Right ventricle myocardium superior (tissue), 1 donor: ENCODE measurements at places on chromosomes 5 and 9. TPM values are rescaled to one million over a fixed set of nuclear protein-coding genes. Genes with fewer than 3 reads are reported as not detected.
A peak's percentile ranks its signal among the peaks of the same experiment; 100 is the strongest.

The SLC45A2 gene
- not detected for total RNA-seq

DNA sequence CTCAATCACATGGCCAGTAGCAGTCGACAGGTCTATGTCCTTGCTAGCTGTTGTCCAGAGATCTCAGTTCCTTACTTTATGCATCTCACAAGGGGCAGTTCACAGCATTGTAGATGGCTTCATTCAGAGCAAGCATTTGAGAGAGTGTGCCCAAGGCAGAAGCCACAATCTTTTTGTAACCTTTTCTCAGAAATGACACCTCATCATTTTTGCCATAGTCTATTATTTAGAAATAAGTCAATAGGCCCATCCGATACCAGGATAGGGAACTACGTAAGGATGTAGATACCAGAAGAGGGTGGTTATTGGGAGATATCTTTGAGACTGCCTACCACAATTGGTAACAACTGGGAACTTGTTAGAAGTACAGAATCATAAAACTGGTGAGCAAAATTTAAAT is 37.1 kb downstream of the LURAP1L start:
- no peak for DNase-seq

- no peak for DNase-seq
Measured at GRCh38 chr5:118963169-118963568, 25.2 kb downstream of the DTWD2 start.

DNA sequence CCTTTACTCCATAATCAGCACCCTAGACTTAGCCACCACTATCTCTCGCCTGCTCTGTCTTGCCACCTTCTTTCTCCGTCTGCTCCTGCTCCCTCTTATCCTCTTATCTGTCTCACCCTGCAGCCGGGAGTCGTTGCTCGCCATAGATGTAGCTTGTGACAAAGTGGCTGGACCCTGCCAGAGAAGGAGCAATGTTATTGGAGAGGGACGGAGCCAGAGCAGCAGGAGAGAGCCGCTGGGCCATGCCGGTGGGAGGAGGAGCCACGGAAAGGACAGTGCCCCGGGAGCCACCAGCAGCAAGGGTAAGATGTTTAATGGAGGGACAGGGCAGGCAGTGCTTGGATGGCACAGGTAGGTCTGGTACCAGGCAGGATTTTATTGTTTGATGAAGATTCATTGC is 137.3 kb downstream of the SEC61B start:
- DNase-seq = no peak

The ISOC1 gene
- 113 TPM for total RNA-seq

- no peak for DNase-seq
Measured at GRCh38 chr5:156741516-156741915, 108.6 kb upstream of the PPP1R2B start.

- DNase-seq = no peak
Measured at GRCh38 chr5:37871023-37871815, 31.4 kb upstream of the GDNF start.

The FREM1 gene
- 2.0 TPM for total RNA-seq

DNA sequence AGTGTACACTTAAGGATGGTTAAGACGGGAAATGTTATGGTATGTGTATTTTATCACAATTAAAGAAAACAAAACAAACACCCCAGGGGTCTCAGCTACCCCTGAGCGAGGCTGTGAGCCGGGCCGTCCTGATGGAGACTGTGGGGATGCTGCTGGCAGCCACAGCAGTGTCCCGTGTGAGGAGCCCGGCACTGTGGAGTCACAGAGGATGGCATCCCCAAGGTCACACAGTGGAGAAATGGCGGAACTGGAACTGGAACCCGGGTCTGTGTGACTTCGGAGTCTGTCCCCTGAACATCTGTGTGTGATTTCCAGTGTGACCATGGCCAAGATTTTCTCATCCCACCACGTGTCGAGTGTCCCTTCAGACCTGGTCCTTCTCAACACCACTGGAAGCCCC is 80.7 kb upstream of the PHYKPL start:
- DNase-seq = peak; percentile 17

The PPP3R2 gene
- not detected for total RNA-seq

GRCh38 chr5:97172227-97172626 is 10.8 kb downstream of the RIOK2 start:
- DNase-seq = no peak

The MARVELD2 gene
- 0.94 TPM for total RNA-seq

- DNase-seq = no peak
Measured at GRCh38 chr9:76644171-76644570, 120.1 kb upstream of the PCA3 start.

DNA sequence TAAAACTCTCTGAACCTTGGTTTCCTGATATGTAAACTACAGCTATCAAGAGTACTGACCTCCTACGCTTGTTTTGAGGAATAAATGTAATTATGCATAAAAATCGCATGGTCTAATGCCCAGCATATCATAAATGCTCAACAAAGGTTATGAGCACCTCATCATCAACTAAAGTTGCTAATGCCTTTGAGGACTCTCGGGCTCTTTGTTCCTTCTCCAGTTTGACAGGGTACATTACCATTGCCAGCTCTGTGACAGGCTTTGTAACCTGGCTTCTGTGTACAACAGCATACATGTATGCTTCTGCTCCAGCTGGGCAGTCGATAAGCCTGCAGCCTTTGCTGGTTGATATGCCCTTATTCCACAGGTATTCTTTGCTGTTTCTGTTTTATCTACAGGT is 95.2 kb downstream of the C9orf152 start:
- no peak for DNase-seq

DNA sequence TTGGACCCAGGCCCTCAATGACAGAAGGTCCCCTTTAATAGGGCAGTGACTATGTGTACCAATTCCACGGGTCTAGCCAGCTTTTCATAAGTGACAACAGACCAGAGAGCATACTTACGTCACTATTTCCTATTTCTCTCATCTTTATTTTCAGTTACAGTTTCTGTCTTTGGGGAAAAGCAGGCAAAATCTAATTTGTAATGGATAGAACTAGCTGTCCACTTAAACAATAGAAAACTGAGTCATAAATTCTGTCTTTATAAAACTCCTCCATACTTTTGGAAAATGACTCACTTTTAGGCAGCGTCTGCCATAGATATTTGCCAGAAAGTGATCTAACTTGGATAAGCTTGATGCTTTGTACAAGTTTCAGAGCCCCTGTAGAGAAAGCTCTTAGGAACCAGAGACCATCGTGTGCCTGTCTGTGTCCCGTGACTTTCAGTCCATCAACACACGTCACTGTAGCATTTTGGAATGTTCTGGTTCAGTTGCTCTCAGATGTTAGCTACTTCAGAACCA is 101.9 kb downstream of the F2RL2 start:
- no peak for DNase-seq
